ENCODE measurements at places on chromosomes 12 and 14.

- DNase-seq: peak; percentile 18
Measured at GRCh38 chr12:33180918-33181317, 258.7 kb downstream of the SYT10 start.

DNA sequence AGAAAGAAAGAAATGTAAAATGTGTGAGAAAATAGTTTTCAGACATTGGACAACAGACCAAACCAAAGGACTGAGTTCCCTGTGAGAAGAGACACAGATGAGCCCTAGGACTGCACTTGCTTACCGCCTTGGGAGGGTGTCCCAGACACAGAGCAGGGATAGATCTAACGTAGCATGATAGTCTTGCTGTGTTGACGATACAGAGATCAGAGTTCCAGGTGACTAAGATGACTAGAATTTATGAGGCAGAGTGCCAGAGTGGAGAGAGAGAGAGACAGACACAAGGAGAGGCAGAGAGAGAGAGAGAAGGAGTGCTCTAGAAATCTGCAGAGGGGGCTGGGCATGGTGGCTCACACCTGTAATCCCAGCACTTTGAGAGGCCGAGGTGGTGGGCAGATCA, 148.2 kb upstream of the LMNTD1 start:
- DNase-seq: peak; percentile 82

GRCh38 chr14:89121968-89122620, 294.9 kb downstream of the FOXN3 start:
- DNase-seq: no peak

- no peak for DNase-seq
Measured at GRCh38 chr12:5185435-5186069, 141.9 kb downstream of the KCNA5 start.

DNA sequence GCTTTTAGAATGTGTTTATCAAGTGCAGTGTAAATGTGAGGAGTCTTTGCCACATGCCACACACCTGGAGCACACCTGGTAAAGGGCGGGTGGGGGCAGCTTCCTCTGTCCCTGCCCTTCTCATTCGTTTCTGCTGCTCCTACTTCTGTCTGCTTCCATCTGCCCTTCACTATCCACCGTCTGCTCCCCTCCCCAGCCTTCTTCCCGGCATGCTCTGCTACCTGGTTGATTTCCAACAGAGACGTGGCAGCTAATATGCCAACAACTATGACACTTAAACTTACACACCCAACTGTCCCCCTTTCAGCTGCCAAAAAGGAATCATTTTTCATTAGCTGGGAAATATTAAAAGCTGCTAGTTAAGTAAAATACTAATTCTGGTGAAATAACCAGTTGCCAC, 9.1 kb upstream of the CARMIL3 start:
- DNase-seq: no peak

- no peak for DNase-seq
Measured at GRCh38 chr14:51436630-51437029, 196.6 kb downstream of the TMX1 start.

- DNase-seq: peak; percentile 81
Measured at GRCh38 chr14:64232095-64232838, 61.9 kb downstream of the ESR2 start.

DNA sequence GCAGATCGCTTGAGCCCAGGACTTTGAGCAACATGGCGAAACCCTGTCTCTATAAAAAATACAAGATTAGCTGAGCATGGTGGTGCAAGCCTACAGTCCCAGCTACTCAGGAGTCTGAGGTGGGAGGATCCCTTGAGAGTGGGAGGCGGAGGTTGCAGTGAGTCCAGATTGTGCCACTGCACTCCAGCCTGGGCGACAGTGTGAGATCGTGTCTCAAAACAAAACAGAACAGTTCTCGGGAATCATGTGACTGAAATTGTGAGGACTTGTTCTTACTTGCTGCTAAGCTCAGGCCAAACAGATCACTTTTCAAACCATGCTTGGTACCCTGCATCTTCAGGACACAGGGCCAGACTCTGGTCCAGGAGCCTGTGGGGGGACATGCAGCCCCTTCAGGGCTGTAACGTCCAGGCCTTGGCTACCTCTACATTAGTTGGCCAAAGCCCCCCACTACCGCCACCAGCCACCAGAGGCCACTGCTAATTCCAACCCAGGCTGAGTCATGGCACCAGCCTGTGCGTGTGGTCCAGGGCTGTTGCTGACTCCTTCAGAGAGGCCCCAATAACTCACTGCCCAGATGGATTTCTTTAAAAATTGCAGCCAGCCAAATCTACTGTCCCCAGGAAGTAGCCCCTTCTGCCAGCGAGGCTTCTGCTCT, 33.4 kb upstream of the SYNDIG1L start:
- DNase-seq: no peak
